ENCODE measurements at places on chromosomes 12 and 14. TPM values are rescaled to one million over a fixed set of nuclear protein-coding genes. Genes with fewer than 3 reads are reported as not detected.

Gene TAS2R42
- not detected for total RNA-seq

Gene PKP2
- total RNA-seq = 12.7 TPM

Gene ACOT6
- not detected for total RNA-seq

Gene TAS2R13
- total RNA-seq = 0.11 TPM

Gene MSI1
- total RNA-seq = not detected

Gene ETFBKMT
- total RNA-seq = 0.52 TPM

DNA sequence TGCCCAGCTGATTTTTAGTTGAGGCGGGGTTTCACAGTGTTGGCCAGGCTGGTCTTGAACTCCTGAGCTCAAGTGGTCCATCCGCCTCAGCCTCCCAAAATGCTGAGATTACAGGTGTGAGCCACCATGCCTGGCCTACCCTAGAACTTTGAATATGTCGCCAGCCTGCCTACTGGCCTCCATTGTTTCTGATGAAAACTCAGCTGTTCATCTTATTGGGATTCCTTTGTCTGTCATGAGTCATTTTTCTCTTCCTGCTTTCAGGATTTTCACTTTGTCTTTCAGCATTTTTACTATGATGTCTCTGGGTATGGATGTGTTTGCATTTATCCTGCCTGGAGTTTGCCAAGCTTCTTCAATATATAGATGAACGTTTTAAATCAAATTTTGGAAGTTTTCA, 8.1 kb upstream of the B3GNT4 start:
- no peak for DNase-seq

DNA sequence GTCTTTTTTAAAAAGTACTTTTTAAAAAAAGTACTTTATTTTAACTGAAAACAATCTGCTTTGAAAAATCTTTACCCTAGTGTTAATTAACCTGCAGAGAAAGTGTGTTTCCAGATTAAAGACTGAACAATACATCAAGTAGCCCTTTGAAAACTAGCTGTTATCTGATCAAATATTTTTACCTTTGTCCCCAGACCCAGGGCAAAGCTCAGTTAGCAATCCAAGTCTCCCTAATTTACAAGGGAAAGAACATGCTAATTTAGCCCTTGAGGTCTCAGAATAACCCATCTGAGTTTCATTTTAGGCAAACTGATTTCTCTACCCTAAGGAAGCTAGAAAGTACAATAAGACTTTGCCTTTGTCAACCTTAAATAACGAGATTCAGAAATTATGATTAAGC, 91.2 kb downstream of the PPM1H start:
- DNase-seq = no peak

- peak; percentile 37 for DNase-seq
These were observed 1.1 kb downstream of the TAOK3 start for GRCh38 chr12:118371321-118372282.

DNA sequence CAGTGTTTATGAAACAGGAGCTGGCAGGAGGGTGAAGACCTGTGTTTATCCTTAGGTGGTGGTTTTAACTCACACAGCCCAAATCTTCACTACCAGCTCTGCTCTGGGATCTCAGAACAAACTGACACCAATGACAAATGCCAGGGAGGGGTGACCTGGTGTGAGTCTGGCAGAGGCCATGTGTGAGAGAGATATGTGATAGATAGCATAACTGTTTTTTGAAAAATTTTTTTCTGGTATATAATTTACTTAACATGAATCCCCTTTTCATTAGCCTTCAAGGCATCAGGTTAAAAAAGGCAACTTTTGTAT, 51.5 kb downstream of the SLC38A4 start:
- no peak for DNase-seq

- DNase-seq = no peak
These were observed 4.0 kb upstream of the GEMIN2 start for GRCh38 chr14:39109893-39110715.

- peak; percentile 87 for DNase-seq
These were observed 93.9 kb downstream of the KSR2 start for GRCh38 chr12:117874842-117875434.

GRCh38 chr14:106039400-106039799, 513.0 kb downstream of the TMEM121 start:
- DNase-seq = peak; percentile 32

DNA sequence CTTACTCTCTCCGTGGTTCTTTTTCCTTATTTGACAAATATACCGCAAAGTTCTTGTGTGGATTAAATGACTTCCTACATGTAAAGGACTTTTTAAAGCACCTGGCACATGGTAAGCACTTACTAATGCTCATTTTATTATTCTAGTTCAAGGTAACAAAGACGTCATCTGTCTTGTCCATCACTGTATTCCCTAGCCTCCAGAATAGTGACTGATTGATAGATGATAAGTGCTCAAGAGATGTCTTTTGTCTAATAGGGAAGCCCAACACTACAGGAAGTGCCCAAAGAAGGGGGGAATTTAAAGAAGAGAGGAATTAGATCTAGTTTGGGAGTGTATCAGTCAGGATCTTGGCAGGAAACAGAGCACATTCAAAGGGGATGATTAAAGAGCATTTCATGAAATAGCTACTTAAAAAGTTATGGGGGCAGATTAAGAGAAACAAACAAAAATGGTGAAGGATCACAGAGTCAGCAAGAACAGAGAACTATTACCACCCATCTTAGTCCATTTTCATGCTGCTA, 151.9 kb downstream of the GXYLT1 start:
- no peak for DNase-seq

GRCh38 chr12:54004063-54004840, 4.3 kb downstream of the HOXC9 start:
- no peak for DNase-seq

DNA sequence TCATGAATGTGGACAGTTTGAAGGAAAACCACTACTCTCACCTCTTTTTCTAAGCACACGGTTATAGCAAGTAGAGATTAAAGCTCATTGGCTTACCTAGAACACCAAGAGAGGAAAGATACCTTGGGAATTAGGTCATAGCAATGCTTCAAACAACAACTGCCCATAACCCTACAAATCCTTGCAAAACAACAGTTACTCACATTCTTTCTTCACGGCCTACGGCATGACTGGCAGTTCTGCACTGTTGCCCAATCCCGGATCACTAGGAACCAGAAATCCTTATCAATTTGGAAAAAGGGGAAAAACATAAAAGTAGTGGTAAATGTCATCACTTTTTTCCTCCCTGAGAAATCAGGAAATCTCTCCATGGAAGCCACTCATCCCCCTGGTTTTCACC, 9.6 kb upstream of the ISM2 start:
- peak; percentile 39 for DNase-seq

All from PC-3 (cell line).